ENCODE measurements at places on chromosomes 2 and 18.
A peak's percentile ranks its signal among the peaks of the same experiment; 100 is the strongest.

DNA sequence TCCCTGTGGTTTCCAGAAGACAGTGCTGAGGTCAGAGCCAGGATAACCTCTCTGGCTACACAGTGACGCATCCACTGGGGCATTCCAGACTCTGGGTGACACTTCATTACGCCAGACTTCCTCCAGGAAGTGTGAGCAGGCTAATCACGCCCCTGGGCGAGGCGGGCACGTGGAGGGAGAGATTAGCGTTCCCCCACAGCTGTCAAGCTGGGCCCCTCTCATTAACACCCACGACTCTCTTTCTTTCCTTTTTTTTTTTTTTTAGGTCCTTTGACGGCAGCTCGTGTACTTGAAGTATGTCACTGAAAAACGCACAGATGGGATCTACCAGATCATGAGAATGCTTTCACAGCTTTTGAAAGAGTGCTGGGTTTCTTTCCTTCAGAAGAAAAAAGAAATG, 274.6 kb downstream of the AFF3 start:
- DNase-seq = no peak

DNA sequence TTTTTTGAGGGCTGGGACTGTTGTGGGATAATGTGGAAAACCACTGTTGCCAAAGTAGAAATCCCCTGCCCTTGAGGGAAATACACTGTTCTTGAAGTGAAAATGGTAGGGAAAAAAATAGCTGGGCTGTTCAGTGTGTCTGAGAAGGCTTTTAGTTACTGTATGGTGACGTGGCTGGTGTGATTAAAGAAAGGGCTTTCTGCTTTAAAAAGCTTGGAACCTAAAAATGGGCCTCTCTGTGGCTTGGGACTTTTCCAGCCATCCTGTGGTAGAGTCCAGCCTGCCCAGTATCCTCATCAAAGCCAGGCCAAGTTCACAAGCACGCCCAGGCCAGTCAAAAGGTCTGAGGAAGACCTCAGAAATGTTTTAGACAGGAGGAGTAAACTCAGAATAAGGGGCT, 6.8 kb downstream of the MGAT5 start:
- no peak for DNase-seq

GRCh38 chr2:86221066-86221684, 21.9 kb downstream of the MRPL35 start:
- DNase-seq = peak; percentile 44

GRCh38 chr18:67108894-67109293, 407.6 kb downstream of the DSEL start:
- no peak for DNase-seq

DNA sequence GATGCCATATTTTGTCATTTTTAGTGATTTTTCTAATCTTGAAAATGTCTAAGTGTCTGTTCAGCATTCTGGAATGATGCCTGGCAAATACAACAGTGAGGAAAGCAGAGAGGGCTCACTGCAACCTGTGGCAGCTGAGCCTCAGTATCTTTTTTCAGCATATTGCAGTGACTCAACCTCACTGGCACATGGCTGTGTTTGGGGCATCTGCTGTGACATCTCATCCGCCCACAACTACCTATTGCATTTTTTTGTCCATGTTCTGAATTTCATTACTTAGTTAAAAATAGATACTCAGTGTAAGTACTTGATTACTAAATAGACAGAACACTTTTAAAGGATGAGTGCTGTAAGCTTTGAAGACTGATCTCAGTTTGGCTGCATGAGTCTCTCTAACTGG, 10.7 kb downstream of the BABAM2 start:
- no peak for DNase-seq

DNA sequence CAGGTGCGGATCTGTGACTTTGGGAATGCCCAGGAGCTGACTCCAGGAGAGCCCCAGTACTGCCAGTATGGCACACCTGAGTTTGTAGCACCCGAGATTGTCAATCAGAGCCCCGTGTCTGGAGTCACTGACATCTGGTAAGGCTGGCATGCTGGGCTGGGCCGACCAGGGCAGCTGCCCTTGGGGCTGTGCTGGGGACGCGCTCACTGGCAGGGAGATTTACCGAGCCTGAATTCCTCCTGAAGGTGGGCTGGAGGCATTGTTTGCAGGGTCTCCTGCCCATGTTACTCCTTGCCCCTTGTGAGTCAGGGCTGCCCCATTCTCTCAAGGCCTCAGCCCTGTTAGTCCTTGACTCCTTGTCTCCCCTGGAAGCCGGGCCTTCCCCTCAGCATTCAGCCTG, 18.7 kb upstream of the GMPPA start:
- no peak for DNase-seq

GRCh38 chr2:69231612-69232277, 155.3 kb downstream of the GFPT1 start:
- DNase-seq = no peak

- no peak for DNase-seq
Observed at GRCh38 chr18:67599277-67599676, 82.8 kb upstream of the DSEL start.

DNA sequence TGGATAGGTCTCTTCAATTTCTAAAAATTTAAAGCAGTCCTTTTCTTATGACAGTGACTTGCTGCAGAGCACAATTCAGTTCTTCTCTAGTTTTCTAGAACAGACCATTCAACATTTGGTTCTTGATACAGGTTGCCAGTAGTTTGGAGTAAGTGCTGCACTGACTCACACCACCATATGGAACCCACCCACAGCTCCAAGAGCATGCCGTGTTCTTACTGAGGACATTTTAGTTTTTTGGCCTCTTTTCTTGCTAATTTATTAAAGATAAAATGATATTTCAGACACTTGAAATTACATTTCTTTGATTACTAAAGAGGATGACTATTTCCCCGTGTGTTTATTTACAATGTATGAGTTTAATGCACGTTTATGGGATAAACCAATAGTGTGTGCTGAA, 120.0 kb downstream of the COL4A4 start:
- DNase-seq = no peak

- DNase-seq = no peak
Observed at GRCh38 chr2:216911886-216912285, 52.0 kb upstream of the TNP1 start.

- no peak for DNase-seq
Observed at GRCh38 chr2:205768815-205769494, 86.7 kb downstream of the NRP2 start.

GRCh38 chr2:224183086-224183485, 144.0 kb upstream of the SERPINE2 start:
- DNase-seq = no peak

GRCh38 chr2:133579274-133579673, 11.0 kb upstream of the NCKAP5 start:
- DNase-seq = no peak

DNA sequence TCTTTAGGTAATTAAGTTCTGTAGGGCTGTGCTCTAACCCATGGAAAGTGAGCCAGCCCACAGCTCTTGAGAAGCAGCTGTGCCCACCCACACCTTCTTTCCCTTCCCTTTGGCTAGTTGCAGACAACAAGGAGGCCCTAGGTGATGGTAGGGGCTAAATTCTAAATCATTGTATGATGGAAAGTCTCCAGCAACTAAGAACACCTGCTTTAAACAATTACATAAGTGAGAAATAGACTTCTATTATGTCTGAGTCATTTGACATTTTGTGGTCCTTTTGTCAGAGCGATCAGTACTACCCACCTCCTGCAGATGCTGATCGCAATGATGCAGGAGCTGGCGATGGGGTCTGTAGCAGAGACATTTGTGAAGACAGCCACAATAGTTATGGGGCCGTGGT, 79.6 kb downstream of the TEX51 start:
- no peak for DNase-seq

DNA sequence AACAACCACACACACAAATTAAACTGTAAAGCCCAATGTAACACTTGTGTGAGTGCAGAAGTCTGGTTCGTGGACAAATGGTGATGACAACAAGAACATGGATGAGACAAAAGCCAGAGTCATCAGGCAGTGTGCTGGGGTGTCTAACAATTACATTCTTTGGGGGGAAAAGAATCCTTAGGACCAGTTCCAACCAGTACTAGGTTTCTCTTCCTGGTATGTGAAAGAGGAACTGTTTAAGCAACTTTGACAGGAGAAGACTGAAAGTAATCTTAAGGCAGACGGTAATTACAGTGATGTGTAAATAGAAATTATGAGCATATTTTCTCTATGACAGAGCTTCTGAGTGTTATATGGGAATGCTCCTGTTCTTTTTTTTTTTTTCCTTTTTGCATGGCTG, 133.4 kb downstream of the AFF3 start:
- no peak for DNase-seq

GRCh38 chr2:68995916-68996315, 17.1 kb upstream of the ANTXR1 start:
- DNase-seq = no peak

- DNase-seq = no peak
Observed at GRCh38 chr2:201520201-201520600, 68.7 kb downstream of the STRADB start.

GRCh38 chr2:30078521-30078920, 68.3 kb upstream of the YPEL5 start:
- no peak for DNase-seq

GRCh38 chr18:77081390-77081778, 51.2 kb downstream of the MBP start:
- no peak for DNase-seq

DNA sequence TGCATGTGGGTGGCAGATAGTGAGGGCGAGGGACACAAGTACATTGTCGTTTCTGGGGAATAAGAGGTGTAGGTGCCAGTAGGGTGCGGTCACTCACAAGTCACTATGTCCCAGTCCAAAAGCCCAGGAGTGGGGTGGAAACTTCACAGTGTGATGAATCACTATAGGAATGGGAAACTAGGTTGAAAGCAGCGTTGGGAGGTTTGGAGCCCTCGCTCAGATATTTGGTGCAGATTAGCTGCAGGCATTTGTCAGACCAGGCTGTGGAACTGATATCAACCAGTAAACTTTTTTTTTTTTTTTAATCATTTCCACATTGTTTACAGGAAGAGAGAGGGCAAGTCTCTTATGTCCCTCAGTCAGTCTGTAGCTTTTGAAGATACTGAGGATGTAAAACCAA, 121.8 kb downstream of the CERS6 start:
- no peak for DNase-seq

DNA sequence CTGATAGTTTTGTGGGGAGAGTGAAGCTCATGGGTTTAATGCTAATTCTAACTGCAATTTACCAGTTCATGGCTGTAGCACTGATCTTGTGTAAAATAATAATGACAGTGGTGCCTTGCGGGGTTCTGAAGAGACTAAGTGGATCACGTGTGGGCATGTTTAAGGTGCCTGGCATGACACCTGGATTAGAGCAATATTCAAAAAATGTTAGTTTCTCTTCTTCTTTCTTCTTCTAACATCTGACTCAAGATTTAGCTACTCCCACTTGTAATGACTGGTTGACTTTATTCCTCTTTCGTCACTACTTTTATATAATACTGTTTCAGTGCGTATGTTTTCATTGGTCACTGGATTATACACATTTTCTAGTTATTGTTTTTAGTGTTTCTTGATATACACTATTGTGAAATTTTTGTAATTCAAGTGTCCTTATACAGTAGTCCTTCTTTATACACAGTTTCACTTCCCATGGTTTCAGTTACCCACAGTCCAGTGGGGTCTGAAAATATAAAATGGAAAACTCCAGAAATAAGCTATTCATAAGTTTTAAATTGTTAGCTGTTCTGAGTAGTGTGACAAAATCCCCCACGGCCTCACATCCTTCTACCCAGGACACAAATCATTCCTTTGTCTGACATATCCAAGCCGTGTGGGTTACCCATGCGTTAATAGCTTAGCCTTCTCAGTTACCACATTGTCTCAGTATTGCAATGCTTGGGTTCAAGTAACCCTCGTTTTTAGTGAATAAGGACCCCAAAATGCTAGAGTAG, 662.2 kb upstream of the CNTNAP5 start:
- DNase-seq = no peak

- no peak for DNase-seq
Observed at GRCh38 chr2:165011199-165011598, 55.9 kb upstream of the SLC38A11 start.

- DNase-seq = no peak
Observed at GRCh38 chr2:157922815-157923214, 46.7 kb upstream of the ACVR1 start.

GRCh38 chr2:168433527-168433926, 22.5 kb upstream of the CERS6 start:
- no peak for DNase-seq
